Pulmonary artery endothelial cell (primary cell): ENCODE measurements at places on chromosomes 2 and 18. TPM values are rescaled to one million over a fixed set of nuclear protein-coding genes. Genes with fewer than 3 reads are reported as not detected.

Gene TMEM198
- total RNA-seq = not detected in 2 replicates

Gene COLEC11
- 0.13 and 0.35 TPM in 2 replicates for total RNA-seq

Gene WDSUB1
- 3.2 and 5.7 TPM in 2 replicates for total RNA-seq

Gene OTX1
- total RNA-seq = 0.11 and 0.33 TPM in 2 replicates

Gene TXNDC2
- total RNA-seq = under 0.01 TPM in 1 of 2 replicates, not detected in the other

Gene POTEF
- under 0.01 TPM in 1 of 2 replicates, not detected in the other for total RNA-seq

Gene ACMSD
- not detected in 2 replicates for total RNA-seq

Gene MSTN
- total RNA-seq = not detected in 2 replicates

GRCh38 chr2:237480988-237481525 is 6.0 kb upstream of the MLPH start:
- DNase-seq = no peak

DNA sequence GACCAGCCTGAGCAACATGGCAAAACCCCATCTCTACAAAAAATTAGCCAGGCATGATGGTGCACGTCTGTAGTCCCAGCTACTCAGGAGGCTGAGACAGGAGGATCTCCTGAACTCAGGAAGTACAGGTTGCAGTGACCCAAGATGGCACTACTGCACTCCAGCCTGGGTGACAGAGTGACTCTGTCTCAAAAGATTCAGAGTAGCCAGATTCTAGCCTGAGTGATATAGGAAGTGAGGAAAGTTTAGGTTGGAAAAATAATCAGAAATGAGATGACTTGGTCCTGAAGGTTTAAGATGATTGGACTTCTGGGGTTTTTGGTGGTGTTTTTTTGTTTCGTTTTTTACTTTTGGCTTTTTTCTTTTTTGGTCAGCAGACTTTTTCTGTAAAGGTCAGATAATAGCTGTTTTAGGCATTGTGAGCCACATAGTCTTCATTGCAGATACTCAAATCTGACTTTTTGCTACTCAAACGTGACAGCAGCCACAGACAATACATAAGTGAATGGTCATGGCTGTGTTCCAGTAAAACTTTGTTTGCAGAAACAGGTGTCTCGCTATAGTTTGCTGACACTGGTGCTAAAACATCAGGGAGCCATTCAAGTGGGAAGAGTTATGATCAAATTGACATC is 104.1 kb upstream of the UBXN4 start:
- no peak for DNase-seq

DNA sequence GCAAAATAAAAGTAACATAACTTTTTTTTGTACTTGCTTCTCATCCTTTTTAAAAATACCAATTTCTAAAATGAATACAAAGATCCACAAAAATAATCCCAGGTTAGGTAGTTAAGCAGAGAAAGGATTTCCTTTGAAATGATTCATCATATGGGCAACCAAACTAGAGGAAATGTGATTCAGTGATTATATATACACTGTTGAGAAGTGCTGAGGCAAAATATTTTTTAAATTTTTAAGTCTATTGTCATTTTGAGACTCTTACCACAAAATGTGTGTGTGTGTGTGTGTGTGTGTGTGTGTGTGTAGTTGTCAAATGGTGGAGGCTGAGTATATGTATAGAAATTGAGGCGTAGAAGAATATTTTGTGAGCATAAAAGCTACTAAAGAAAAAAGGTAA is 1075.3 kb downstream of the LRP1B start:
- DNase-seq = no peak

DNA sequence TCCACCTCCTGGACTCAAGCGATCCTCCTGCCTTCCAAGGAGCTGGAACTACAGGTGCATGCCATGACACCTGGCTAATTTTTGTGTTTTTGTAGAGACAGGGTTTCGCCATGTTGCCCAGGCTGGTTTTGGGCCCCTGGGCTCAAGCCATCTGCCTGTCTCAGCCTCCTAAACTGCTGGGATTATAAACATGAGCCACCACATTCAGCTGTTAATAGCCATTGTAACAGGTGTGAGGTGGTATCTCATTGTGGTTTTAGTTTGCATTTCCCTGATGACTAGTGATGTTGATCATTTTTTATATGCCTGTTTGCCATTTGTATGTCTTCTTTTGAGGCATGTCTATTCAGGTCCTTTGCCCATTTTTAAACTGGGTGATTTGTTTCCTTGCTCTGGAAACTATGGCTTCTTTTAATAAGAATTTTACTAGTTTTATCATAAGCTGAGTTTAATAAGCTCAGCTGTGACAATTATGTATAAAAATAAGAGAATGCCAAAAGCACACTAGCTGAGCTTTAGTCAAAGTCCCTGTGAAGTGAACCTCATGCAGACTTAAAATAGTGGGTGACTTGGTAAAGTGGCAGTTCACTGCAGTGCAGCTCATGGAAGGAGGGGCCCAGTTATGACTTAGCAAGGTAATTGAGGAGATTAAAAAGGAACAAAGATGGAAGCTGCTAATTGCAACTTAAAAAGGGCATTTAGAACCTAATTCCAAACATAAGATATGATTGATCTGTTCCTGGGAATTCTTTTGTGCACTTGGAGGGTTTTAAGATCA is 465.1 kb downstream of the TGIF1 start:
- DNase-seq = no peak

DNA sequence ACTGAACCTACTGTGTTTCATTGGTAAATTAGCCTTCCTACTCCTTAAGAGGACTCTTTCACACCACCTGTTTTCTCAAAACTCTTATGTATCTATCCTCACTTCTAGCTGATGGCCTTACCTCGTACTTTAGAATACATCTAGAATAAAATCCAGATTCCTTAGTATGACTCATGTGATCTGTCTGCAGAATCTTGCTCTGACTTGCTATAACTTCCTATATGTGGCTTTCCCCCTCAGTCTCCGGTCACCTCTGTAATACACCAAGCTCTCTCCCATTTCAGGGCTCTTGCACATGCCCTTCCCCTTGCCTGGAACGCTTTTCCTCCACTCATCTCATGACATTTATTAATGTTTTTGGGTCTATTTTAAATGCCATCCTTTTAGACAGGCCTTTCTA is 95.6 kb upstream of the LHCGR start:
- DNase-seq = no peak

DNA sequence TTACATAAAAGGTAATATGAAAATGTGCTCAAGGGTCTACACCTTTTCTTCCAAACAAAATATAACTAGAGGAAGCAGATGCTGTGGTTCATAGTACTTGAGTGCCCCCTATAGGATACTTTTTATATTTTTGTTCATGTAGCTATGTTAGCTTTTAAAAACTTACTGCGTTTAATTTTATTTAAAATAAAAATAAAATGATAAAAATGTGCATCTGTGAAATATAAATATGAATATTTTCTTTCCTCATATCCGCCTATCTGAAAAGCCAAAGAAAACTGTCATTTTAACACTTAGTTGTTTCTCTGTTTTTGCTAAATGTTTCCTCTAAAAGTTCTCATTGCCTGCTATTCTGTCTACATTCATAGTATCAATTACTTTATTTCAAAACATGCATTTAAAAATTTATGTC is 9.6 kb upstream of the LRP1B start:
- no peak for DNase-seq

- DNase-seq = no peak
Observed at GRCh38 chr2:210459880-210460279, 16.7 kb downstream of the LANCL1 start.

GRCh38 chr2:210477496-210477895 is 937 bp upstream of the LANCL1 start:
- DNase-seq = no peak

DNA sequence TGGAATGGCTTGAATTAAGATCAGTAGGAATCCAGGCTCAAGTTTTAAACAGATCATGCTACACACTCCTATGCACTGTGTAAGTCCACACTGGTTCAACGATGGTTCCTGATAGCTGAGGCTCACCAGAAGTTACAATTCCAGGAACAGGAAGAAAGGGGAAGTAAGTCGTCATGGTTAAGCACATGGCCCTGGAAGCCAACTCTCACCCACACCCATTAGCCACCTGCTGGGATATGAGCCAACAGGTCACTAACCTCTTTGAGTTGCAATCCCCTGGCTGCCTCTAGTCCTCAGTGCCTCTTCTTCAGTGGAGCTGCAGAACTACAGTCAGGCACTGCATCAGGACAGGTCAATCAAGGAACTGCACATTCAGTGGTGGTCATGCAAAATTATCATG is 133.5 kb downstream of the TMEM182 start:
- DNase-seq = no peak

DNA sequence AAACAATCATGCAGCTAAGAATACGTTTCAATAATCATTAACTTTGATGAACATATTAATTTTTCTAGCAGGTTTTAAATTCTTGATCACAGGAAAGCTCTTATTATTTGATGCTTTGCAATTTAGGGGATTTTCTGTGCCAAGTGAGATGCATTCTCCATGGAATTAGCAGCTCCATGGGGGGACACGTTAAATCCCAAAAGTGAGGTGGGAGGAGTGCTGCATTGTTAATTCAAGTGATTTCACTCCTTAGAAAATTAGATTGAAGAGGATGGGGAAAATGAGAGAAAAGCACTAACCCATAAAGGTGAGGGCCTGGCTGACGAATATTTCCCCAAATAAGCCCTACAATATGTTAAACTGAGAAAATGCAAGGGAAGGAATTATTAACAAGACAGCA is 69.2 kb downstream of the ACVR1C start:
- DNase-seq = no peak

- peak; percentile 5 for DNase-seq
Observed at GRCh38 chr2:64203858-64204632, 59.8 kb upstream of the PELI1 start.

- DNase-seq = no peak
Observed at GRCh38 chr2:168165397-168165796, 82.0 kb downstream of the STK39 start.

GRCh38 chr2:176892676-176893226 is 319.8 kb upstream of the HNRNPA3 start:
- DNase-seq = no peak
